ENCODE measurements at places on chromosomes 2 and 18.
A peak's percentile ranks its signal among the peaks of the same experiment; 100 is the strongest.

DNA sequence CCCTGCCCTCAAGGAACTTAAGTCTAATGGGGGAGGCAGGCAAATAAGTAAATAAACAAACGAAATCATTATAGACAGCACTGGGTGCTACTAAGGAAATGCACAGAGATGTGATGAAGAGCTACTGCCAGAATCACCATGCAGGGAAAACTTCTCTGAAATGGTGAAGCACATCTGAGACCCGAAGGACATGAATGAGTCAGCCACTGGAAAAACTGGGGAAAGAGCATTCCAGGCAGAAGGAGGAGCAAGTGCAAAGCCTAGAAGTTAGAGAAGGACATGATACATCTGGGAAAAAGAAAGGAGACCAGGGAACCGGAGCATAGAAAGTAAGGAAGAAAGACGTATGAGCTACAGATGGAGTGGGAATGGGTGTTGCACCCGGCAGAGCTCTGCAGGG, 56.8 kb downstream of the TGFA start:
- DNase-seq = no peak

DNA sequence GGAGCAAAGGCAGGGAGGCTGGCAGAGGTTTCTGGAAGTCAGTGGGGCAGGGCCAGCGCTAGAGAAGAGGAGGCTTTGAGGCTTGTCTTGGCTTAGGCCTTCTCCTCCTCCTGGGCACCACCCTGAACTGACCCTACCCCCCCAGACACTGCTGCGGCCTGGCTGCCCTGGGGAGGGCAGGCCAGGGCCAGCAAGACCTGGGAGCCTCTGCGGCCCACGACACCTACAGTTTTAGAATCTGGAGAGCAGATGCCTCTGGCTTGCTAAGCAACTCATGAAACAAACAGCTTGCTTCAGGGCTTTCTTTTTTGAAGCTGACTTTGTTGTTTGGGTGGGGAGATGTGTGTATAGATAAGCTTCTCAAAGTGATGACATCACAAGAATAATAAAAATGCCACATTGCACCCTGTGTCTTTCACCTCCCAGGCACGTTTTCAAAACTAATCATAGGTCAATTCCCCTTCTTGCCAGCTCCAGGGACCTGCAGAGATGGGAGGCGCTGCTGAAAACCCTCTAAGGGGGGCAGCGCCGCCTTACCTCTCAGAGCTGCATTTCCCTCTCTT, 46.2 kb upstream of the SMAD7 start:
- peak; percentile 90 for DNase-seq

- DNase-seq = peak; percentile 14
These were observed 71.8 kb upstream of the STAM2 start for GRCh38 chr2:152247337-152247695.

DNA sequence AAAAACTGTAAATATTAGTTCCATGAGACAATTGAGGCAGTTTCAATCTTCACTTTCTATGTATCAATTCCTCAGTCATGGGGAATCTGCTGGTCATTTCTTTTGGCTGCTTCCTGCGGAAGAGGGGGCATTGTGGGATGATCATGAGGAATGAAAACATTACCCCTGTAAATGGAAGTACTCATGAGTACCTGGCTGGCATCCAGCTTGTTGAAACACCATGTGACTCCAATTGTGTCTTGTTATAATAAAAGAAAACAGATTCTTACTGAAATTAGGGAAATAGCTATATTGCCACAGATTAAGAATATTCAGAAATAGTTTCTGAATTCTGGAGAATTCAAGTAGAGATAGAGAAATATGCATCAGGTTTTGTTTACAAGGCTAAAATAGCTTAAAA, 41.6 kb upstream of the GPR39 start:
- DNase-seq = peak; percentile 12

DNA sequence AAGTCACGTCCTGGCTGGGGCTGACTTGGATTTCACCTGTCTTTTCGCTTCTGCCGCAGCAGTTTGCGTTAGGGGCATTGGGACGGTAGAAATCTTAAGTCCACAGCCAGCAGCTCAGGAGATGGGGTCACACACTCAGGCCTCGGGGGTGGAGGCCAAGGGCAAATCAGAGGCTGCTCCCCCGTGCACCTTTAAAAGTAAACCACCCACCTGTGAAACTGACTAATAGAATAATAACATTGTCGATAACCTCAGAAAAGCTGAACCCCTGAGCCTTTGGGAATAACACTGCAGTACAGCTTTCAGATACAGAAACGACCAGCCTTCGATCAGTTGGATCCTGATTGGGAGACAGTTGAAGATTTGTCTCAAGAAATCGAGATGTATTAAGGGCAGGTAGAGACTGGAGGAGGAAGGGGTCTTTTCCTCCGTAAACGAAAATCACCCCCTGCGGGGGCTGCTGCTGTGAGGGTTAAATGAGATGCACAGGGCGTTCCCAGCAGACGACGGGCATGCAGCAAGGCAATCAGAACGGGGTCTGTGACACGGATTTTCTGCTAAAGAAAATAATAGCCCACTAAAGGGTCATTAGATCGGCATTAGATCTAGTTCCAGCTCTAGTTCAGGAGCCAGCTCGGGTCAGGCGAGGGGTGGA, 16.4 kb upstream of the NFATC1 start:
- no peak for DNase-seq

DNA sequence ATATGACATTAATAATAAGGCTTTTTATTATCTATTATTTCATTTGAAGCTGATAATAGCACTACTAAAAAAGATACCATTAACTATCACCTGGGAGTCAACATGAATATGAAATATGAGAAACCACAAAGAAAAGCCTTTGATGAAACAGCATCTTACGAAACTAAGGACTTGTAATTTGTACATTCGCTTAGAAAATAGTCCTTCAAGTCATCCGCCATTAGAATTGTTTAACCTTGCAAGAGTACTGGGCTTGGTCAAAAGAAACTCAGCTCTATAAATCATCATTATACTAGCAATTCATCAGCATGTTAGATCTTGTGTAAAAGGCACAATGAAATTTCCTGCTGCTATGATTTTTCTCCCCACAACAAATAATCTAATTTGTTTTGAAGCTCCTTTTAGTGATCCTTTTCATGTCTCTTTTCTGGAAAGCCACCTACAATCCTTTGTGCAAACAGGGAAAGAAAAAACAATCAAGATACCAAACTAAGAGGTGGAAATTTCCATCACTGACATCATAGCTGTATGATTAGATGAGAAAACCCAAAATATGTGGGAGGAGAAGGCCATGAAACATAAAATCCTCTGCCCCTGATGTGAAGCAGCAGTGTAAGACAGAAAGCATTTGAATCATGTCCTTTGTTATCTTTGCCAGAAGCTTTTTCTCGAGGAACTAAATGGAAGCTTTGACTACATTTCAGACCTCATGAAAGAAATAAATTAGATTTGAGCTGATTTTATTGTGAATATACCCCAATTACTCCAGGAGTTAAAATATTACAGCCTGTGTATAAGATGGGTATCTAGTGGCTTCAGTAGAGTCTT, 31.2 kb downstream of the SCN9A start:
- peak; percentile 61 for DNase-seq
